ENCODE measurements at places on chromosomes 11 and 22.
A peak's percentile ranks its signal among the peaks of the same experiment; 100 is the strongest.

DNA sequence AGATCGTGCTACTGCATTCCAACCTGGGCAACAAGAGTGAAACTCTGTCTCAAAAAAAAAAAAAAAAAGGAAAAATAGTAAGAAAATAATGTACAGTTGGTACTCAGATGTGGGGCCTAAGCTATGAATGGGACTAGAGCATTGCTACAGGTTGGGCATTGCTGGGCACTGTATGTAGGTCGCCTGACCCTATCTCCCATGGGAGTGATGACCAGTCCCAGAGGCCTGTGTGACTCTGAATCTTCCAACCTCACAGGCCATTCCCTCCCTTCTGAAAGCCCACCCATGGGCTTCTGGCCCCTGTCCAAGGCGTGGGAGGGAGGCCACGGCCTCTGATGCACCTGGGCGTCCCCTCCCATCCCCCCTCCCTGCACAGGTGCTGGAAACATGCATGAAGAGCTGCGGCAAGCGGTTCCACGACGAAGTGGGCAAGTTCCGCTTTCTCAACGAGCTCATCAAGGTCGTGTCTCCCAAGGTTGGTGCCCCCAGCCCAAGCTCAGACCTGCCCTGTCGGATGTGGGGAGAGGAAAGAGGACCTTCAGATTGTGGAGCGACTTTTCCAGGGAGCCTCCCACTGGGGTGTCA, 9.5 kb downstream of the GGA1 start:
- no peaks in the 10 kb centered on the region for H3K27me3 ChIP-seq
- H3K27ac ChIP-seq: no peak overlapping the region
- DNase-seq: no peak
- H3K4me3 ChIP-seq: no peak overlapping the region
- H3K4me1 ChIP-seq: peaks cover 11% of the 10 kb centered on the region
- peaks cover 92% of the 10 kb centered on the region for H3K36me3 ChIP-seq

DNA sequence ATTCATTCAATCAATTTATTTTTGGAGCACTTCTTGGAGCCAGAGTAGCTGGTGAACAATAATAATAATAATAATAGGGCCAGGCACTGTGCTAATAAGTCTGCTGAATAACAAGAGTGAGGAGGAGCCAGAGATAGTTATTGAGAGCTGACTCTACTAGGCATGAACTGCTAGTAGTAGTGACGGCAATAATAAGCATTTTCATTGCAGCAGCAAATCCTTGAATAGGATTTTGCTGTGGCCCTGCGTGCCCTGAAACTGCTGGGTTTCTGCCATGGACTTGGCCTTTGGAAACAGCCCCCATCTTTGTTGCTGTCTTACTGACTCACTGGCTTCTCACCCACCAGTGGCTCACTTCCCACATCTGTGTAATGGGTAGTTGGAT, 545.9 kb downstream of the MIAT start:
- peak overlapping the region; percentile 78 for H3K27ac ChIP-seq
- H3K4me3 ChIP-seq: no peak overlapping the region
- no peaks in the 10 kb centered on the region for H3K36me3 ChIP-seq
- peaks cover 41% of the 10 kb centered on the region for H3K4me1 ChIP-seq
- H3K27me3 ChIP-seq: no peaks in the 10 kb centered on the region

- H3K4me3 ChIP-seq: no peak overlapping the region
- H3K4me1 ChIP-seq: no peaks in the 10 kb centered on the region
- no peaks in the 10 kb centered on the region for H3K36me3 ChIP-seq
These were observed 435.1 kb upstream of the DDI1 start for GRCh38 chr11:103601225-103601846.

DNA sequence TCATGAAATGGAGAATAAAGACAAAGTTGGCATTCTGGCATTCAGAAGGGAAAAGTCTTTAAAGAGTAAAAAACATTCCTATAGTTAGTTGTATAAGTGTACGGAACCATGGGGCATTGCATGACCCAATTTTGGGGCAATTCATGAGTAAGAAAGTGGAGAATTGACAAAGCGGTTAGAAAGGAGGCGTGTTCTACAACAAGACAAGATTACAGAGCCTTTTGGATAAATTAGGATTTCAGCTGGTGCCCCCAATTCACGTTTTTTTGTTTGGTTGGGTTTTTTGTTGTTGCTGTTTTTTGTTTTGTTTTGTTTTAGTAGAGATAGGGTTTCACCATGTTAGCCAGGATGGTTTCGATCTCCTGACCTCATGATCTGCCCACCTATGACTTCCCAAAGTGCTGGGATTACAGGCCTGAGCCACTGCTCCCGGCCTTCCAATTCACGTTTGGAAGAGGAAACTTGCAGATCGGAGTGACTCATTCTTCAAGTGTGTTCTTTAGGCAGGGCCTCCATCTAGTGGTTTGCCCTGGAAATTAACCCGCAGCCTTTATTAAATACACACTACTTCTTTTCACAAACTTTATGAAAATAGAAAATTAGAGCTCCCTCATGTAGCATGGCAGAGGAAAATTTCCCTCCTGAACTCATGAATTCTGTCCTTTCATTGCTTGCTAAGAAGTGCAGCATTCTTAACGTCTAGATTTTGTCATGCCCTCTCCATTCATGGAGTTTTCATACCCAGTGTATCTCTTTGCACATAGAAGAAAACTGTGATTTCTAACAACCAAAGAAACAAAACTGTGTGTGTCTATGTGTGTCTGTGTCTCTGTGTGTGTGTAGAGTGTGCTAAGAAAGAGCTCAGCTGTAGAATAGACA, 118.1 kb downstream of the BBOX1 start:
- no peaks in the 10 kb centered on the region for H3K27me3 ChIP-seq
- H3K36me3 ChIP-seq: no peaks in the 10 kb centered on the region
- H3K4me3 ChIP-seq: no peak overlapping the region
- no peak overlapping the region for H3K27ac ChIP-seq

DNA sequence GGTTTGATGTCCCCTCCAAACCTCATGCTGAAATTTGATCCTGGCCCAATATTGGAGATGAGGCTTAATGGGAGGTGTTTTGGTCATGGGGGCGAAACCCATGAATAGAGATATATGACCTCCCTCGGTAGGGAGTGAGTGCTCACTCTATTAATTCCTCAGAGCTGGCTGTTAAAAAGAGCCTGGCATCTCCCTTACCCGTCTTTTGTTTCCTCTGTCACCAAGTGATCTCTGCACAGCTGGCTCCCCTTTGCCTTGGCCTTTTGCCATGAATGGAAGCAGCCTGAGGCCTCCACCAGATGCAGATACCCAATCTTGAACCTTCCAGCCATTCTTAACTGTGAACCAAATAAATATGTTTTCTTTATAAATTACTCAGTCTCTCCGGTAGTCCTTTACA, 4.5 kb upstream of the CCDC81 start:
- H3K27me3 ChIP-seq: no peaks in the 10 kb centered on the region
- peaks cover 7% of the 10 kb centered on the region for H3K4me1 ChIP-seq
- H3K36me3 ChIP-seq: no peaks in the 10 kb centered on the region
- no peak for DNase-seq
- H3K4me3 ChIP-seq: no peak overlapping the region

DNA sequence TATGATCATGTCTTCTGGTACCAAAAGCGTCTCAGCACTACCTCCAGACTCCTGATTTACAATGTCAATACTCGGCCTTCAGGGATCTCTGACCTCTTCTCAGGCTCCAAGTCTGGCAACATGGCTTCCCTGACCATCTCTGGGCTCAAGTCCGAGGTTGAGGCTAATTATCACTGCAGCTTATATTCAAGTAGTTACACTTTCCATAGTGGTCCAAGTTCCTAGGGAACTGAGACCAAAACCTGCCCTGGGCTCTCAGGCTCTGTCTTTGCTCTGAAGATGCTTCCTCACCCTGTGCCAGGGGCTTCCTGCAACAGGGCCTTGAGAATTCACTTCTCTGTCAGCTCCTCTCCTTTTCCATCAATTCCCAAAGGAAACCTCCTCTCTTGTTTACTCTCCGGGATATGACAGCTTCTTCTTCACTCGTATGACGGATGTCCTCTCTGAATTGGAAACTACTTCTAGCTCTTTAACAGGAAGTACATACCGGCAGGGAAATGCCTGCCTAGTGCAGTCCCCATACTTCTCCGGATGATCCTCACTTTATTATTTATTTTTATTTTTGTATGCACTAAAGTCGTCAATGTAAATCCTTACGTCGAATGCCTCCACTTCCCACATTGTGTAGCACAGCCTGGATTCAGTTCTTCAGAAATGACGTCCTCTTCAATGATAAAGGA, 29.6 kb upstream of the PRAME start:
- H3K4me1 ChIP-seq: no peaks in the 10 kb centered on the region
- H3K27me3 ChIP-seq: no peaks in the 10 kb centered on the region
- DNase-seq: no peak

GRCh38 chr11:132855516-132855915, 676.8 kb downstream of the OPCML start:
- H3K27ac ChIP-seq: no peak overlapping the region
- no peaks in the 10 kb centered on the region for H3K36me3 ChIP-seq
- H3K27me3 ChIP-seq: no peaks in the 10 kb centered on the region
- H3K4me3 ChIP-seq: no peak overlapping the region
- H3K4me1 ChIP-seq: no peaks in the 10 kb centered on the region

DNA sequence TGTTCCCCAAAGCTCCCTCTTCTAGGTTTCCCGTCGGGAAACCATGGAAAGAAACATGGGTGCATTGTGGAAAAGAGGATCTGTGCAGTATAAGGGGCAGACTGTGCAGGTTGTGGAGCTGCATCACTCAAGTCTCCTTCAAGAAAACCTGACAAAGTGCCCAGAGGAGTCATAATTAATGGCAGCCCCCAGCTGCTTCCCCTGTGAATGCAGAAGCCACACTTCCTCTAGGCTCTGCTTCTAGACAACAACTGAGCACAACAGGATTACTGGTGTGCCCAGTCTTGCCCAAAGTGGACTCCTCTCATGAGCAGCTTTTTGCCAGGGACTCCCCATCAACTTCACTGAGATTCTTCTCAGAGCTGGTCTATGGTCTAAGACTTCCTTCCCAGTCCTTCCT, 42.6 kb upstream of the SCUBE2 start:
- H3K4me1 ChIP-seq: peaks cover 17% of the 10 kb centered on the region
- no peak overlapping the region for H3K4me3 ChIP-seq
- peaks cover 1% of the 10 kb centered on the region for H3K36me3 ChIP-seq
- no peak for DNase-seq
- no peaks in the 10 kb centered on the region for H3K27me3 ChIP-seq
- no peak overlapping the region for H3K27ac ChIP-seq

DNA sequence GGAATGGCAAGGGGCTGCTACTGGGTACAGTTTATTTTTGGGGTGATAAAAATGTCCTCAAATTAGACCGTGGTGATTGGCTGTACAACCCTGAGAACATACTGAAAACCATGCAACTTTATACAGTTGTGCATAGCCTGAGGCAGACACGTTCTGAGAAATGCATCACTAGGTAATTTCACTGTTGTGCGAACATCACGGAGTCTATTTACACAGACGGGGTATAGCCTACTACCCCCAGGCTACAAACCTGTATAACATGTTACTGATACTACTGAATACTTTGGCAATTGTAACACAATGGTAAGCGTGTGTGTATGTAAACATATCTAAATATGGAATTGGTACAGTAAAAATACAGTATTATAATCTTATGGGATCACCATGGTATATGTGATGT, 23.6 kb downstream of the NARS2 start:
- H3K36me3 ChIP-seq: no peaks in the 10 kb centered on the region
- H3K4me3 ChIP-seq: no peak overlapping the region
- no peaks in the 10 kb centered on the region for H3K4me1 ChIP-seq
- DNase-seq: no peak

GRCh38 chr11:108916290-108916689, 251.4 kb downstream of the DDX10 start:
- H3K4me1 ChIP-seq: no peaks in the 10 kb centered on the region
- peaks cover 4% of the 10 kb centered on the region for H3K36me3 ChIP-seq
- no peak for DNase-seq
- H3K4me3 ChIP-seq: no peak overlapping the region
- H3K27me3 ChIP-seq: no peaks in the 10 kb centered on the region
- H3K27ac ChIP-seq: no peak overlapping the region

- no peaks in the 10 kb centered on the region for H3K4me1 ChIP-seq
- no peak for DNase-seq
- H3K27me3 ChIP-seq: no peaks in the 10 kb centered on the region
- no peaks in the 10 kb centered on the region for H3K36me3 ChIP-seq
These were observed 435.9 kb upstream of the FAT3 start for GRCh38 chr11:91788764-91789163.

- no peak overlapping the region for H3K27ac ChIP-seq
- H3K4me3 ChIP-seq: no peak overlapping the region
- no peak for DNase-seq
- no peaks in the 10 kb centered on the region for H3K27me3 ChIP-seq
- no peaks in the 10 kb centered on the region for H3K36me3 ChIP-seq
These were observed 212.2 kb downstream of the FAM181B start for GRCh38 chr11:82521427-82521826.

DNA sequence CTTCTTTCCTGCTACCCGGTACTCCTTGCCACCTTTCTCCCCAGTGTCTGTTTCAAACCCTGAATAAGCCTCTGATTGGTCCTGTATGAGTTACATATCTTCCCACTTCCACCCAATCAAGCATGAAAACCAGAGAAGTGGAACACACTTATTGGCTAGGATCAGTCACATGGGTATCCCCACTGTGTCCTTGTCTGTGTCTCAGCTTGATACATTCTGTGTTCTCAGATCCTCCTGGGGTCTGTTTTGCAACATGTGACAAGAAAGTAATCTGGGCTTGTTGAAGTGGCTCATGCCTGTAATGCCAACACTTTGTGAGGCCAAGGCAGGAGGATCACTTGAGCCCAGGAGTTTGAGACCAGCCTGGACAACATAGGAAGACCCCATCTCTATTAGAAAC, 23.9 kb downstream of the MCHR1 start:
- no peak overlapping the region for H3K4me3 ChIP-seq
- H3K36me3 ChIP-seq: no peaks in the 10 kb centered on the region
- H3K27ac ChIP-seq: no peak overlapping the region
- no peaks in the 10 kb centered on the region for H3K27me3 ChIP-seq

GRCh38 chr11:100753571-100753970, 66.5 kb downstream of the ARHGAP42 start:
- no peaks in the 10 kb centered on the region for H3K27me3 ChIP-seq
- no peaks in the 10 kb centered on the region for H3K36me3 ChIP-seq
- H3K4me1 ChIP-seq: no peaks in the 10 kb centered on the region
- DNase-seq: no peak
- no peak overlapping the region for H3K27ac ChIP-seq

DNA sequence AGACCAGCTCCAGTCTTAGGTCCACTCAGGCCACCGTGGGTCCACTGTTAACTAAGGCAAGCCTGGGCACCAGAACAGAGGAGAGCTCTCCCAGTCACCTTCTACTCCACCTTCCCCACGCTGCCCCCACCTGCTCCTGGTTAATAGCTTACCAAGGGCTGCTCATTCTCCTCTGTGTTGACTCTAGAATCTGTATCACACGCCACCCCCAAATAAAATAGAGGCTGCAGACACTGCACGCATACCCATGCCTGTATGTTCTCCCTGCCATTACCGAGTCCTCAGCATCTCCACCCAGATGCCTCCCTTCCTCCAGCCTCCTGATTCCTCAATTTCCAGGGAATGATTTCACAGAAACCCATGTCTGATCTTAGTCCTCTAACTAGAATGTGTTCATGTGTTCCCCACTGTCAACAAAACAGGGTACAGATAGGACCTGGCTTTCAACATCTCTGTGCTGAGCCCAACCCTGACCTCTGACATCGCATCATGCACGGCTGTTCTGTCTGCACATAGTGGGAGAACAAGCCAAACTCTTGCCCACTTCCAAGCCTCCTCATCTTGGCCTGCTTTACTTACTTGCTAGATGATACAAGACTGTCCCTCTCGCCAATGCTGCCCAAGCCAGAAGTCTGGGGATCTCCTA, 49.8 kb downstream of the SMCO4 start:
- DNase-seq: no peak
- H3K27me3 ChIP-seq: no peaks in the 10 kb centered on the region
- H3K4me1 ChIP-seq: peaks cover 9% of the 10 kb centered on the region
- peaks cover 34% of the 10 kb centered on the region for H3K36me3 ChIP-seq
- H3K4me3 ChIP-seq: no peak overlapping the region

GRCh38 chr22:33688903-33689302, 231.4 kb downstream of the LARGE1 start:
- no peaks in the 10 kb centered on the region for H3K4me1 ChIP-seq
- no peak overlapping the region for H3K27ac ChIP-seq
